ENCODE measurements at places on chromosomes 16 and 17.
A peak's percentile ranks its signal among the peaks of the same experiment; 100 is the strongest.

GRCh38 chr17:22694362-22695227 is 1002.3 kb downstream of the KCNJ18 start:
- no peak for DNase-seq

DNA sequence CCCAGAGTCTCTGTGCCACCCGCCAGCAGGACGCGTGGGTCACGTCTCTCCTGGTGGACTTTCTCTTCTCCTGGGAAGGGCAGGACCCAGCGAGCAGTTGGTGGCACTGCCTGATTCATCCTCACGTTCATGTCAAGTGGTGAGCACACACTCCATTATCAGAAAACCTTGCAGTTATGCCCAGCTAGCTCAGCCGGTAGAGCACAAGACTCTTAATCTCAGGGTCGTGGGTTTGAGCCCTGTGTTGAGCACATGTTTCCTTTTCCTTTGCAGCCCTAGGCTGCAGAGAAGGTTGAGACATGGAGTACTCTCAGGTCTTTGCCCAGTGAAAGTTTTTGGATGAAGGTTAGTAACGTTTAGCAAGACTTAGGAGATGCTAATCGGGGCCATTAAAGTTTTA is 8.0 kb downstream of the OR1F1 start:
- no peak for DNase-seq

GRCh38 chr17:32348483-32348800 is 1.5 kb upstream of the ZNF207 start:
- peak; percentile 85 for DNase-seq

DNA sequence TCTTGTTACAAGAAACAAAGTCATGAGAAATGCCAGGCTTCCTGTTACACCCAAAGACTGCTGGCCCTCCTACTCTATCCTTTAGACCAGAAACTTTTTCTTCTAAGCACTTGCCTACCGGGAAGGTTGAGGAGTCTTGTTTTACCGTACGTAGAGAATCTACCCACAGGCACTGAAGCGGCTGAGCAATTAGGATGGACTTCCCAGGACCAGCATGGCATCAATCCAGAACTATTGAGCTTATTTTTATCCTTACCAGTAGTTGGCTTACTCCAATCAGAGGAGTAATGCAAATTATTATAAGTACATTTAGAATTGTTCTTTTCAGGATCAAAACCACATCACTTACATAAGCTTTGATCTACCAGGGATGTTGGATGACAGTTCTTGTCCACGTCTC is 25.6 kb downstream of the CEP95 start:
- no peak for DNase-seq

- DNase-seq, result peak; percentile 92
These were observed 88.2 kb upstream of the CORO6 start for GRCh38 chr17:29710891-29711418.

DNA sequence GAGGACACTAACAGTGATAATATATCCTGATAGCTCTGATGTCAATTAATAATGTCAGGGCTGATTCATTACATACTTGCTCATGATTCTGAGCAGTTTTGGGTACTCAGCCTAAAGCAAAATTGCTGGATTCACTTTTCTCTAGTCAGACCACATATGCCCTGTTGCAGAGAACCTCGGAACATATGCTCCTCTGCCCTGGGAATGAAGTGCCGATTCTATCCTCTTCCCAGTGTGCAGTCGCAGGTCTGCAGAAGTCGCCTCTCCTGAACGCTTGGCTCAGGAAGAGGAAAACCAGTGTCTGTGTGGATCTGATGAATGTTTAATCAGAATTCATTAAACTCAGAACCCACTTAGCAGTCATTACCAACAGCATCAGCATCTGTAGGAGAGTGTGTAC is 34.5 kb downstream of the ABCC12 start:
- no peak for DNase-seq

GRCh38 chr17:56761387-56761786 is 72.3 kb downstream of the C17orf67 start:
- no peak for DNase-seq

DNA sequence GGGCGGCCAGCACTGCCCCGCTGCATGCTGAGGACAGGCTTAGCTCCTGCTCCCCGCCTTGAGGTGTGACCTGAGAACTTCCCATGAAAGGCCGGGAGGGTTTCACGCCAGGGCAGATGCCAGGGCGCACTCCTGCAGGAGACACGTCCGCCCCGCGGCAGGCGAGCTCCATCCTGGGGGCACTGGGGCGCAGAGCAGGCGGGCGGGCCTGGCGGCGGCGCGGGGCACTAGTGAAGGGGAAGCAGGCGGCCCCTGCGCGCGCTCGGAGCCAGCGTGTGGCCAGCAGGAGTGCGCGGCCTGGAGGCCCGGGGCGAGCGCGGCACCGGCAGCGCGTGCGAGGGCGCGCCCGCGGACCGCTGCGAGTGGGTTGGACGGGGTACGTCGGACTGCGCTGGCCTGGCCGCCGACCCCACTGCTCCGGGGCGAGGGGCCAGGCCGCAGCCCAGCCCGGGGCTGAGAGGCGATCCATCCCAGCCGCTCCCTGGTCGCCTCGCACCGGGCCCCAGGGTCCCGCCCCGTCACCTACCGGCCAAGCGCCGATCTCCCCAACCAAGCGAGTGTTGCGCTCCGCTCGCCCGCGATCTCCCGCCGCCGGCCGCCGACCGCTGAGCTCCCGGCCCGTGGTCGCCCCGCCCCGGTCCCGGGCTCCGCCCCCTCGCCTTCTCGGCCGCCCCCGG is at the start of gene MAP3K14:
MAP3K14 (minus strand) TSS at position 587 of the 677 bp plus-strand sequence. CDS start 26,275 bp downstream, outside the sequence.
- peak; percentile 75 for DNase-seq

- peak; percentile 85 for DNase-seq
These were observed 1.2 kb upstream of the CCDC42 start for GRCh38 chr17:8745586-8746500.

DNA sequence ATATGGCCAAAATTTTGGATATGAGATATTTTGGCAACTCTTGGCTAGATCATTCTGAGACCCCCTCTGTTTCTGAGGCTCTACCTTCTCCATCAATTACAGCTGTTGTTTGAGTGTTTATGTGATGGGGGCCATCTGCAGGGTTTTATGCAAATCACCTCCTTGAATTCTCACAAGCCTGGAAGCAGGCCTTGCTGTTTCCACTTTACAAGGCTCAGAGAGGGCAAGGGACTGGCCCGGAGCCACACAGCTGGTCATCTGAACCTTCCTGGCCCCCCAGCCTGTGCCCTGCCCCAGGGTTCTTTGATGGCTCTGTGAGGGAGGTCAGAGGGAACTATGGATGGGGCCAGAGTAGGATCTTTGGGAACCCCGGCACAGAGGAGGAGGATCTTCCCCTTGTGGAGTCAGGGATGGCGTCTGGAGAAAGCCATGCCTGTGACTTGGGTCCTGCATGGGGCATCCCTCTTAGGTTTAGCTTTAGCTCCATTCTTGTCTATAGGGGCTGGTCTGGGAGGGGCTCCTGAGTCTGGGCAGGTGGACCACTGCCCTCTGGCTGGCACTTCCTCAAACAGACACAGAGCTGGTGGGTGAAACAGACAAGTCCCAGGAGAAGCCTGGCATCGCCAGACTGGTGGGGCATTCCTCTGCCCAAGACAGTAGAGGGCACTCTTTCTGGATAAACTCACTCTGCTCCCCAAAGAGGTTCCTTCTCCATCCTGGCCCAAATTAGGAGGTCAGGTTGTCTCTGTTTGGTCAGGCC is 26.2 kb downstream of the IL21R start:
- no peak for DNase-seq

GRCh38 chr16:57252148-57252721 is 7.2 kb downstream of the ARL2BP start:
- no peak for DNase-seq

GRCh38 chr17:16415031-16415924 is at the start of gene TRPV2:
TSS of gene TRPV2 (plus strand) at chr17:16415571. CDS start at chr17:16417669, 2,098 bp downstream.
- peak; percentile 65 for DNase-seq

DNA sequence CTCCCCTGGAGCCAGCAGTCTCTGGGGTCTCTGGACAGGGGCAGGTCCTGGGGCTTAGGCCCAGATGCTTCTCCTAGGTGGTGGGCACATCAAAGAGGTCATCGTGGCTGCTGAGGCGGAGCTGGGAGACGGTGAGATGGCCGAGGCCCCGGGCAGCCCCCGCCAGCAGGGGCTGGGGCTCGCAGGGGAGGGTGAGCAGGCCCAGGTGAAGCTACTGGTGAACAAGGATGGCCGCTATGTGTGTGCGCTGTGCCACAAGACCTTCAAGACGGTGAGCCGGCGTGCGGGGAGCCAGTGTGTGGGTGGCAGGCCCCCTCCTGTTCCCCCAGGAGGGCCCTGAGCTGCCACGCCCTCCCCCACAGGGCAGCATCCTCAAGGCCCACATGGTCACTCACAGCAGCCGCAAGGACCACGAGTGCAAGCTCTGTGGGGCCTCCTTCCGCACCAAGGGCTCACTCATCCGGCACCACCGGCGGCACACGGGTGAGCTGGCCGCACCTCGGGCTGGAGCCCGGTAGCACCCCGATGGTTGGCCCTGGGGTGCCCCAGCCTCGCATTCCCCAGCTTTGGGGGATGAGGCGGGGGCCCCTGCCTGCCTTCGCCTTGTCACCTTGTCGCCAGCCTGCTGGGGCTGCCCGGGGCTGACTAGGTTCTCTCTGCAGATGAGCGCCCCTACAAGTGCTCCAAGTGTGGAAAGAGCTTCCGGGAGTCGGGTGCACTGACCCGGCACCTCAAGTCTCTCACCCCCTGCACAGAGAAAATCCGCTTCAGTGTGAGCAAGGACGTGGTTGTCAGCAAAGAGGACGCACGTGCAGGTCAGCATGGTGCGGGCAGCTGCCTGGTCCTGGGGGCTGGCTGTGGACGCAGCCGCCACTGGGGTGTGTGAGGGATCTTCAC is 3.9 kb upstream of the DNASE1L2 start:
- no peak for DNase-seq

DNA sequence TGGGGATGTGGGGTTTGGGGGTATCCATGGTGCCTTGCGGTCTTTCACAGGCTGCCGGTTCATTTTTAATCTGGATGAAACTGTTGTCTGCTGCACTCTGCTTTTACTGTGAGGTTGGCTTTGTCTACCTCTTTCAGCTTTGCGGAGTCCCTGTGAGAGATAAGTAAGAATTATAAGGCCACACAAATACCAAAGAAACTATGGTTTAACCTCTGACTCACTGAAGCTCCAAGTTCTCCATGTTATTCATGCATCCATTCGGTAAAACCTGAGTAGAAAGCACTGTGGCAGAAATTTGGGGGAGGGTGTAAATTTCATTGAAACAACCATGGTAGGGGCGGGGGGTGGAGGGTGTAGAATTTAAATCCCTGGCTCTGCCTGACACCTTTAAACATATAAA is 30.5 kb downstream of the KIAA0753 start:
- DNase-seq, result no peak

GRCh38 chr17:40301315-40301714 is 7.7 kb upstream of the RARA start:
- no peak for DNase-seq

DNA sequence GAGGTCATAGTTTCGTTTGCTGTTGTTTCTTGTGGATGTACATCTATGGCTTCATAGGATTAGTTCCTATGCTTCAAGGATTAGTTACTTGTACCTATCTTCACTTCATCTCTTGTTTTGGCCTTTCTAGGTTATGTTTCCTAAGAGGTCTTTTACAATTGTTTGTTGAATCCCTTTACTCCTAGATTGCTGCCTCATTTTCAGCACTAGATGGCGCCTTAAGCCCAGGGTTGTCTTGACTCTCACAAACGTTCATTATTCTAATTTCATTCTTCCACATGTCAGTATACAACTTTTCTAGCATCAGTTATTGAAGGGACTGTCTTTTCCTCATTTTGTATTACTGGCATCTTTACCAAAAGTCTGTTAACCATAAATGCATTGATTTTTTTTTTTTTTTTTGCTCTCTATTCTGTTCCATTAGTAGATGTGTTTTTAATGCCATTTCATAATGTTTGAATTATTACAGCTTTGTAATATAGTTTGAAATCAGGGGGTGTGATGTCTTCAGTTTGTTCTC is 45.0 kb upstream of the NACA2 start:
- peak; percentile 75 for DNase-seq

GRCh38 chr17:39981766-39982375 is 1.3 kb downstream of the PSMD3 start:
- DNase-seq, result no peak

DNA sequence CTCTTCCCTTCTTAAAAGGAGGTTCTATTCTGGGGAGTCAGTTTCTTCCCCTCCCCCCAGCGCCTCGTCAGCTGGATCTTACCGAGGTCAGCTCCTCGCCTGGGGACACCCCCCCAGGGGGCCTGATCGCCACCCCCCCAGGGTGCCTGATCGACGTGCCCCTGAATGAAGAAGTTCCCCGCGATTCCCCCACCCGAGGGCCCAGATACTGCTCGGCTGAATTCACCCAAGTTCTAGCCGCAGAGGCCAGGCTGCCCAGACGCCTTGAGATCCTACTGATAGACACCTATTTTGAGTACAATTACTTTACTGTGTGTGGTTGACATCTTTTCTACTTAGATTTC is 1.4 kb downstream of the RAB11FIP3 start:
- no peak for DNase-seq

GRCh38 chr17:36877771-36878170 is 59.5 kb upstream of the LHX1 start:
- no peak for DNase-seq

GRCh38 chr16:77300256-77300655 is 101.0 kb downstream of the SYCE1L start:
- no peak for DNase-seq

DNA sequence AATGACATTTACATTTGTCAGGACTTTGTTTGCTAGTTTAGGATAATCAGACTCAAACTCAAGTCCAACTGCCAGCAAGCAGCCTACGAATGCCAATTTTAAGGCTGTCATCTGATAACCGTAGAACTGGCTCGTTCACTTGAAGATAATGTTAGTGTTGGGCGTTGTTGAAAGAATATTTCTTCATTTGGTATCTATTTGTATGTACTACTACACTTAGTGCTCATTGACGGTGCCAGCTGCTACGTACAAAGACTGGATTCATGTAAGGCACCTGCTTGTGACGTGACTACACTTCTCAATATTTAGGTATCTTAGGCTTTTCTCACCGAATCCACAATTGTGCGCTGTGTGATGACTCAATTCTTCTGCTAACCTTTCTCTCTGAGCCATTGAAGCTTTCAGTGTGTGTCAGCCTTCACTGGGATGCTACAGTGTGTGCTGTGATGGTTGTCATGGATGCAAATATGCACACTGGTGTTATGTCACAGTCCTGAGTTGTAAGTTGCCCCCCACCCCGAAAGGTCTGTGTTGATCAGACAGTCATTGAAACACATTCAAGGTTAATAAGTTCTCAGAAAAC is 5.7 kb downstream of the ATP2C2 start:
- peak; percentile 37 for DNase-seq

DNA sequence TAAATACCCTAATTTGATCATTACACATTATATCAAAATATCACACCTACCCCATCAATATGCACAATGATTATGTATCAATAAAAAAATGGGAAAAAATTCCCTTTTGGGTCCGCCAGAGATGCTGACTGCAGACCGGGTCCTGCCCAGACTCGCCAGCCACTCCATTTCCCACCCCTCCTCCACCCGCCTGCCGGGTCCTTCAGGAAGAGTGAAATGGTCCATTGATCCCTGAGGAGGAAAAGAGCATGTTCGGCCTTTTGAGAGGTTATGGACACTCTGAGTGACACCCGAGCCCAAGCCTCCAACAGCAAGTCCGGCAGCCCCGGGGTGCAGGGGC is 123.9 kb upstream of the ZFHX3 start:
- no peak for DNase-seq

GRCh38 chr16:75267631-75268264 is 16.3 kb upstream of the BCAR1 start:
- no peak for DNase-seq

Data from OCI-M1 (cell line).